Heart left ventricle (tissue), 16 donors: ENCODE measurements at places on chromosomes 2 and 18. TPM values are rescaled to one million over a fixed set of nuclear protein-coding genes. Genes with fewer than 3 reads are reported as not detected.
A peak's percentile ranks its signal among the peaks of the same experiment; 100 is the strongest.

- no peak for DNase-seq
These were observed 204.8 kb upstream of the GALNT5 start for GRCh38 chr2:157052685-157053224.

GRCh38 chr2:6730003-6730402, 135.7 kb downstream of the CMPK2 start:
- no peak for DNase-seq

DNA sequence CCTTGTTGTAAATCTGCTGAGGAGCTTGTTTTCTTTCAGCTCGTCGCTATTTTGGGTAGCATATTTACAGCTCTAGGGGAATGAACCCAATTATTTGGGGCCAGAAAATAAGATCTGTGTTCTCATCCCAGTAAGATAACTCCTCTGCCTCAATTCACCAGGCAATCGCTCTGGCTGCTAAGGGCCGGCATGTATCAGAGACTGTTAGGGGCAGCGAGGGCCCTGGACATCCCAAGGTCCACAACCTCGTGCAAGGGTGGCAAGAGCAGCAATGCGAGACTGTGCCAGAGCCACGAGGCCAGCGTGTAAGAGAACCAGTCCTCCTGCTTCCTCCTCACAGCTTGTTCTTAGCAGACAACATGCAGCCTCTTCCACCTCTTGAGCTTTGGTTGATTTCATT, 66.1 kb downstream of the DDX1 start:
- no peak for DNase-seq

DNA sequence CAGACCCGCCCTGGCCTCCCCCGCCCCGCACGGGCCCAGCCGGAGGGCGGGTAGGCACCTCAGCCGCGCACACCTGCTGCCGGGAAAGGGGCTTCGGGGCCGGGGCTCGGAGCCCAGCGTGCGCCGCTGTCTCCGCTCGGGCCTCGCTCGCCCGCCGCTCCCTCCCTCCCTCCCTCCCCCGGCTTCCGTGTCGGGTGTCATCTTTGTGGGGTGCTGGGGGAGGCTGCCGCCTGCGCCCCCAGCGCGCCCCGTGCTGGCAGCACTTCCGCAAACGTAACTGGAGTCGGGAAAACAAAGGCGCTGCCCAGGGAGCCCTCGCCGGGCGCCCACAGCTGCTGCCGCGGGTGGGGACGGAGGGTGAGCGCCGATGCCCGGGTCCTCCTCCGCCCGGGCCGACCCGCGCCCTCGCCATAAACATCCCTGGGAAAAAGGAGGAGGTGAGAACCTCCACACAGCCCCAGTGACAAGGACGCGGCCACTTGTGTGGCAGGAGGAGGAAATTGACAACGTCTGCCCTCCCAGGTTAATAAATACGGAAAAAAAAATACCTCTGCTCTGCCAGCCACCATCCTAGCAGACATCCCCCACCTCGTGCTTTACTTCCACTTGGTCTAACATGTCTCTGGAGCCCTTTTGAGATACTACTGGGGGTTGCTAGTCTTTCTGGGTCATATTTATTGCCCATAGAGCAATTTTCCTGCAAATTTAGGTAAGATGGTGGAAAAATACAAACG, 550 bp downstream of the MFSD6 start:
- DNase-seq: peak; percentile 81

GRCh38 chr2:150438654-150439053, 48.8 kb downstream of the RND3 start:
- no peak for DNase-seq

DNA sequence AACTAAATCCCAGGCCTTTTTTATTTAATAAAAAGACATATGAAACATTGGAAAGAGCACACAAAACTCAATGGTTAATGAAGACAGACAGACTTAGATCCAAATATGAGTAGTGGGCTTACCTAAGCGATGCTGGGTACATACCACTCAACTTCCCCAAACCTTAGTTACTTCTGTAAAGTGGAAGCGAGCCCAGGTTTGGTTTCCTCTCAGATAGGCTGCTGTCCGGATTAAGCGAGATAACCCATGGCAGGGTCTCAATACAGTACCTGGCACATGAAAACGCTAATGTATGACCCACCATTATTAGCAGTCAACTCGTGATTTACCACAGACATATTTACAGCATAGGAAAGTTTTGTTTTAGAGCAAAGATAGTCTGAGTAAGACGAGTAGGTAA, 21.6 kb downstream of the MBOAT2 start:
- no peak for DNase-seq

GRCh38 chr18:10067670-10068659, 154.1 kb downstream of the VAPA start:
- DNase-seq: no peak

- no peak for DNase-seq
These were observed 1.8 kb upstream of the CCDC68 start for GRCh38 chr18:54961016-54961423.

DNA sequence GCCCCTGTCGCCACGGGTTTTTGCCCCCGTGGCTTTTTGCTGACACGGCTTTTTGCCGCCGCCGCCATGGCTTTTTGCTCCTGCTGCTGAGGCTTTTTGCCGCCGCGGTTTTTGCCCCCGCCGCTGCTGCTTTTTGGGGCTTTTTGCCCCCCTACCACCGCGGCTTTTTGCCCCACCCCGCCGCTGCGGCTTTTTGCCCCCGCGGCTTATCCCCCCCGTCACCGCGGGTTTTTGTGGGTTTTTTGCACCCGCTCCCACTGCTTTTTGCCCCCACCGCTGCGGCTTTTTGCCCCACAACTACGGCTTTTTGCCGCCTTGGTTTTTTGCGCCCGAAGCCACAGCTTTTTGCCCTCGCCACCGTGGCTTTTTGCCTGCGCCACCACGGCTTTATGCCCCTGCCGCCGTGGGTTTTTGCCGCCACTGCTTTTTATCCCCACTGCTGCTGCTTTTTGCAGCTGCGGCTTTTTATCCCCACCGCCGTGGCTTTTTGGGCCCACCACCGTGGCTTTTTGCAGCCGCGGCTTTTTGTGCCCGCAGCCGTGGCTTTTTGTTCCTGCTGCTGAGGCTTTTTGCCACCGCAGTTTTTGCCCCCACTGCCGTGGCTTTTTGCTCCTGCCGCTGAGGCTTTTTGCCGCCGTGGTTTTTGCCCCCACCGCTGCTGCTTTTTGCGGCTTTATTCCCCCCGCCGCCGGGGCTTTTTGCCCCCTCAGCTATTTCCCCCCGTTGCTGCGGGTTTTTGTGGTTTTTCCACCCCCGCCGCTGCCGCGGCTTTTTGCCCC, 2798.0 kb upstream of the TEKT4 start:
- peak; percentile 11 for DNase-seq

GRCh38 chr2:232668805-232669444, 28.2 kb upstream of the GIGYF2 start:
- DNase-seq: no peak

GRCh38 chr2:17232776-17233556, 285.3 kb downstream of the RAD51AP2 start:
- no peak for DNase-seq

DNA sequence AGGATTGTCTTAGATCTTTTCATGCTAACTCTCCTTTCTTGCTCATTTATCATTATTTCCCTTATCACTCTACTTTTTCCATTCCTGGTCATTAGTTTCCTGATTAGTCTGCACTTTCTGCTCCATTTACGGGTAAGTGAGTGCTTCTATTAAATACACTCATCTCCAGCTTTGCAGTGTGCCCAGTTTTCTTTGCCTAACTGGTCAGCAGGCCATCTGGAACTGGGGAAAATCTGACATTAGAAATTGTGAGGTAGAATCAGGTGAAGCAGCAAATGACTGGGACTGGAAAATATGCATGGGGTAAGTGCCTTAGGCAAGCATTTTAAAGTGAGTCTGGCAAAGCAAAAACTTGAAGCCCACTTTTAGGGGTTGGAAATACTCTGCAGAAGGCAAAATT, 29.2 kb downstream of the G6PC2 start:
- DNase-seq: no peak

- no peak for DNase-seq
These were observed 7.9 kb upstream of the TMX3 start for GRCh38 chr18:68722821-68723220.

- no peak for DNase-seq
These were observed 30.5 kb downstream of the ZEB2 start for GRCh38 chr2:144489315-144489916.

GRCh38 chr2:157625296-157625695, 3.4 kb downstream of the ACVR1C start:
- no peak for DNase-seq

GRCh38 chr2:184945326-184945725, 347.0 kb downstream of the ZNF804A start:
- DNase-seq: no peak

DNA sequence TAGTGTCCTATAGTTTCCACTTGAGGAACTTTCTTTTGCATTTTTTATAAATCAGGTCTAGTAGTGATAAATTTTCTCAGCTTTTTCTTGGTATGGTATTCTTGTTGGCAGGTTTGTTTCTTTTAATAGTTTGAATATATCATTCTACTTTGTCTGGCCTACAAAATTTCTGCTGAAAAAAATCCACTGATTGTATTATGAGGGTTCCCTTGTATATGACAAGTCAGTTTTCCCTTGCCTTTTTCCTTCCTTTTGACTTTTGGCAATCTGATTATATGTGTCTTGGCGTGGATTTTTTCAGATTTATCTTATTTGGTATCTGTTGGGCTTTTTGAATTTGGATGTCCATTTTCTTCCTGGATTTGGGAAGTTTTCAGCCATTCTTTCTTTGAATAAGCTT, 41.9 kb downstream of the MOCOS start:
- no peak for DNase-seq

The GRB14 gene
- total RNA-seq: 12.0 TPM

The EVA1A gene
- total RNA-seq: 1.00 TPM

The KIF3C gene
- 4.7 TPM for total RNA-seq

The CACNB4 gene
- 1.4 TPM for total RNA-seq

The ITGB6 gene
- 2.3 TPM for total RNA-seq

The MLPH gene
- 50.3 TPM for total RNA-seq

The ONECUT2 gene
- not detected for total RNA-seq
